Stimulated activated CD4-positive, alpha-beta T cell treated with anti-CD3 and anti-CD28 coated beads, Interleukin-1b, Interleukin-23, amount 100 ng/mL, for 48 hours (primary cell): ENCODE measurements at places on chromosomes 13 and 19.
A peak's percentile ranks its signal among the peaks of the same experiment; 100 is the strongest.

DNA sequence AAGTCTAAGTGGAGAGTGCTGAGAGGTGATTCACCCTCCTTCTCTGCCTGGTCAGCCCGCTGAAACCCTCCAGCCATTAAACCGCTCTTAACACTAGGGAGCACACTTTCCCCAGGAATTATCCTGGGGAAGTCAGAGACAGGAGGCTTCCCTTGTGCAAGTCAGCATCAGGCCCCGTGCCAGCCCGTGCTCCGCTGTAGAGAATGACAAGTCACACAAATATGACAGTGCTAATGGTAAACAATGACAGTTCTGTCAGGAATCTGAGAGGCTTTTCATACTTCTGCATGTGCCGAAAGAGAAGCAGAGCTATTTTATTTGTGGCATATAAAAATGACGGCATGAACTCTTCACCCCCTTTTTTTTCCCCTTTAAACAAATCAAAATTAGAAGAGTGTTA lies 816.9 kb upstream of the SLC10A2 start:
- no peak for DNase-seq

DNA sequence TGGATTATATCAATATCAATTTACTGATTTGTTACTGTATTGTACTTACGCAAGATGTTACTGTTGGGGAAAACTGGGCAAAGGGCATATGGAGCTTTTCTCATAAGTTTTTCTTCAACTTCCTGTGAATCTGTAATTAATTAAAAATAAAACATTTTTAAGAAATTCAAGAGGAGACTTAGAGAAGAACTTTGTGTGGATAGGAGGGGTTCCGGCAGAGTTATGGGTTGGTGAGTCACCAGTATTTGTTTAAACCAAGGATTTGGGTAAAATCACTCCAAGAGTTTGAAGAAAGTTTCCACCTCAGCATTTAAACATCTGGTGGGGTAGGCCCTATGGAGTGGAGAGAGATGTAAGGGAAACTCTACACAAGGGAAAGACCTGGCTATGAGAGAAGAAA lies 379.6 kb downstream of the TSHZ3 start:
- no peak for DNase-seq

GRCh38 chr19:17155251-17155650 lies 59.9 kb upstream of the USE1 start:
- no peak for DNase-seq

GRCh38 chr19:8240274-8241229 lies 31.4 kb downstream of the CERS4 start:
- peak; percentile 50 for DNase-seq

GRCh38 chr13:66367356-66367755 lies 862.8 kb downstream of the PCDH9 start:
- DNase-seq: no peak

- DNase-seq: no peak
Observed at GRCh38 chr19:40252395-40252794, 25.9 kb upstream of the CCNP start.

DNA sequence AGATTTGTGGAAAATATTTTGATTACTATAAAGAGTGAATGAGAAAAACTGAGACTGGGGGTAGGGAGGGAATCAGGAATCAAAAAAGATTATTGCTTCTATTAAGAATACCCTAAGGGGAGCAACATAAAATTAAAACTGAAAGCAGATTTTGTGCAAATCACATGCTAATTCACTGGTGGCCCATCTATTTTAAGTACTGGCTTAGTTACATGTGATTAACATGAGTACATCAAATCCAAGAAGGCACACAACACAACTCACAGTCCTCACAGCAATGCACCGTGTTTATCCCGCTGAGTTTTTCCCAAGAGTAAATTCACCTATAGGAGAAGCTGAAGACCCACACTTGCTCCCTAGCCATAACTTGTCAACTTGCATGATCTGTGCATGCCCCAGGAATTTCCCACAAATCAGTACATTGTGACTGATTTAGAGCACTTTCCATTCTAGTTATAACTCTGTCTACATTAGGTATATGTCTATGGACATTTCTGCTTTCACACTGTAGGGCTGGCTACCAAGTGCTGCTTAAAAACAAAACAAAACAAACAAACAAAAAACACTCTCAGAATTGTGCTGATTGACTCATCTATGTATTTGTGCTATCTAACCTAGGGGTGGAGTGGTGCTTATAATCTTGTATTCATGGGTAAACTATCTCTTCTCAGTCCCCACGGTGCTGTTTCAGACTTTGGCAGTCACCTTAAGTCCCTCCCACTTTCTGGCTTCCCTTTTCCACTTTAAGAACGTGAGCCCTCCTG lies 24.3 kb downstream of the AMER2 start:
- no peak for DNase-seq

DNA sequence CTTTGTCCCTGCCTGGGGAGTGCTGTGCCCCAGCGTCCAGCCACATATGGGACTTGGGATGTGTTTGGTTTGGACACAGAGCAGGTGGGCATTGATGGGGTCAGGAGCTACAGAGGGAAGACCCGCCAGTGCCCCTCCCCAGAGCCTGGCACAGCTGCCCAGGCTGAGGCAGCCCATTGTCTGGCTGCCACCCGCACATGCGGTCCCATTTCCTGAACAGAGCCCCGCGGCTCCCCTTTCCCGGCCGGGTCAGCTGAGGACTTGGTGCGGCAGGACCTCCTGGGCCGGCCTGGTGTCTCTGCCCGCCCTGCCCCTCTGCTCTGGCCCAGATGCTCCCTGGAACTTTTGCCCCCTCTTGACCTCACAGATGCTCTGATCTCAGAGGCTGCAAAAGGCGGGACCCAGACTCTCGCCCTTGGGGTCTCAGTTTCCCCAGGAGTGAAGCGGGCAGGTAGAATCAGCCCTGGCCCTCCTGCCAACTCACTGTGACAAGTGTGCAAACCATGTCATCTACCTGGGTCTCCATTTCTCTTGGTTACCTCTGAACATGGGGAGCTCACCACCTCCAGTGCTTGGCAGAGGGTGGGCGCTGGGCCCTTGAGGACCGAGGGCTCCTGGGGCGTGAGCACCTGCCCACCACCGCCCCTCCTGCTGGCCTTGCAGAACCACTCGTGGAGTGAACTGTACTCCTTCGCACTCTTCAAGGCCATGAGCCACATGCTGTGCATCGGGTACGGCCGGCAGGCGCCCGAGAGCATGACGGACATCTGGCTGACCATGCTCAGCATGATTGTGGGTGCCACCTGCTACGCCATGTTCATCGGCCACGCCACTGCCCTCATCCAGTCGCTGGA lies 17.8 kb downstream of the HCN2 start:
- no peak for DNase-seq

DNA sequence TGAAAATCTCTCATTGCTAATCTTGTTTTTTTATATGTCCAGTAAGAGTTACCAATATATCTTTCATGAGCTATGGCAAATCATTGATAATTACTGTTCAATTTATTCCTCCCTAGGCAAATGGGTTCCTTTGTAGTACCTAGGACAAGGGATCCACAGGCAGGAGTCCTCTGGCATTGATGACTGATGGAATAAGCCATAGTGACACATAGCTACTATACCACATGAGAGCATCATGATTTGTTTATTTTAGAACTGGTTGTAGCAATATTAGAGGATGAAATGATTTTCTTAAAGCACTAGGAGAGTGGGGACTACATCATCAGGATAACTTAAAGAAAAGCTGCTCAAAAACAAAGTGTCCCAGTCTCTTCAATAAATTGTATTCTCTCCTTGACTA lies 21.7 kb upstream of the MAB21L1 start:
- DNase-seq: no peak
